T-helper 1 cell (primary cell): ENCODE measurements at places on chromosomes 6 and 20.

DNA sequence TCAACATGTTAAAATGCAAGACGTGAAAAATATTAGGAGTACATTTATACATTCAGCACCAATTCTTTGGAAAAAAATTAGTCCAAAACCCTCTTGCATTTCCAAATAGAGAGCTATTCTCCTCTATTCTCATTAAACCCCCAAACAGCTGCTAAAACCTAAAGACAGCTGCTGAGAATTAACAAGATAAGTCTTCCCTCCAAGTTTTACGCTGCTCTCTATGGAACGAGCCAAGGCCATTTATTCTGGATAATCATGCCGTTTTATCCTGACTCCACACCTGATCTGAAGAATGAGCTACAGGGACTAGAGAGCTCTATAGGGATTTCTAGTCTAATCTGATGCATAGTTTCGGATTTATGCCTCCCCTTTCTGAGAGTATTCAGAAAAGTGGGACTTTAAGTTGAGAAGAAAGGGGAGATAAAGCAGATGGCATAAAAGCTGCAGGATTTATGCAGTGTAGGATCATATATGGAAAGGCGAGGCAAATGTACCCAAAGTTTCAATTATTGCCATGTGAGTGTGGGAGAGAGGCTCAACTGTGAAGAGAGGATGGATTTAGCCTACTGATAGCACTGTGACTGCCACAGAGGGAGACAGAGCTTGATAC lies 64.7 kb upstream of the HS3ST5 start:
- no peak for DNase-seq

GRCh38 chr6:43455531-43456428 lies at the start of gene DLK2:
Gene DLK2 (minus strand): TSS chr6:43455548. CDS start chr6:43454825, 723 bp downstream.
- no peak for DNase-seq

DNA sequence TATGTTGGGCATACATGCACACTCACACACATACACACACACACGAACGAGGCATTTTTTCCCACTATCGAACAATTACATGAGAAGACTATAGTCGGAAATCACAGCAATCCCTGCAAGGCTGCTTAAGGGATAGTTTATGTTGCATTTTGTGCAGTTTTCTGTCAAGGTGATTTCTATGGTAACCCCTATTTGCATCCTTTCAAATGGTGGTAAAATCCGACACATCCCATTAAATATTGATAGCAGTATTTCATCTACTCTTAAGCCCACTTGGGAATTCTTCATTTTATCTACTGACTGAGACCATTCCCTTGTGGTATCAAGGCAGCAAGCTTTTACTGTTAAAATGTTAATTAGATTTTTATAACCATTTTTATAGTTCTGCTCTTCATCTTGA lies 457.8 kb downstream of the HACE1 start:
- no peak for DNase-seq

GRCh38 chr6:71589254-71589653 lies 297.1 kb upstream of the RIMS1 start:
- DNase-seq, result no peak

DNA sequence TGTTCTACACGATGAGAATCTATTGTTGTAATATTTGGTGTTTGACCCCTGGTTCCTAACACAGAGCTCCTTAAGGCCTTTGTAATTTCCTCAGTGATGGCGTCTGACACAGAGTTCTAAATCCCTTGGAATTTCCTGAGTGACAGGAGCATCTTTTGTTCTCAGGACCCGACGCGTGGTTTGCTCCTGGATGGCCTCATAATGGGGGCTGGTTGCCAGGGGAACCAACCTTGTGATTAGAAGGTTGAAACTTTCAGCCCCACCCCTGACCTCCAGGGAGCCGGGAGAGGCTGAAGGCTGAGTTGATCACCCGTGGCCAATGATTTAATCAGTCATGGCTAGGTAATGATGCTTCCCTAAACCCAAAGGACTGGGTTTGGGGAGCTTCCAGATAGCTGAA lies 20.5 kb upstream of the ZNF133 start:
- no peak for DNase-seq

DNA sequence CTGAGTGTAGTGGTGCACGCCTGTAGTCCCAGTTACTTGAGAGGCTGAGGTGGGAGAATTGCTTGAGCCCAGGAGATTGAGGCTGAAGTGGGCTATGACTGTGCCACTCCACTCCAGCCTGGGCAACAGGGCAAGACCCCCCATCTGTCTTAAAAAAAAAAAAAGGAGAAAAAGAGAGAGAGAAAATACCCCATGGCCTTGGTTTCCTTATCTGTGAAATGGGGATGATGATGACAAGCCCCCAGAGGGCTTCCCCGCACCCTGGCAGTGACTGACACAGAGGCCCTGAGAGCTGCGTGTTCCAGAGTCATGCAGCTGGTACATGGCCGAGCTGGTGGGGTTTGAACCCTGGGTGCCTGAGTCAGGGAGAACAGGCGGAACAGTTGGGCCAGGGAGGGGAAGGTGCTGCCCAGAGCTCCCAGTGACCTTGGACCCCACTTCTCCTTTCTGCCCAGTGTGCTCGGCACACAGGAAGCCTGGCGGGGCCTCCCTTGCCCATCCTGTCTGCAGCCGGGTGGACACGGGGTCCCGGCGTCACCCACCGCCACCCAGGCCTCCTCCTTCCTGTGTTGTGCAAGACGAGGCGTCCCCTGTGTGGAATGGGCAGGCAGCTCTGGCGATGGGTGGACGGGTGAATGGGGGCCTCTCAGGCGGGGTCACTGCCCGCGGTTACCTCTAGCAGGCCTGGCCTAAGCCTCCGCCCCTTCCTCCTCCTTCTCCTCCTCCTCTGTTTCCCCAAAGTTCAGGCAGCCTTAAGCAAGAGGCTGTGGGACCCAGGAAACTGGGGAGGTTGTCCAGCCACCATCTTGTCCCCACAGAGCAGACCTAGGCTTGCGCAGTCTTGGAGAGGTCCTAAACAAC lies 84.2 kb downstream of the CEBPB start:
- no peak for DNase-seq

DNA sequence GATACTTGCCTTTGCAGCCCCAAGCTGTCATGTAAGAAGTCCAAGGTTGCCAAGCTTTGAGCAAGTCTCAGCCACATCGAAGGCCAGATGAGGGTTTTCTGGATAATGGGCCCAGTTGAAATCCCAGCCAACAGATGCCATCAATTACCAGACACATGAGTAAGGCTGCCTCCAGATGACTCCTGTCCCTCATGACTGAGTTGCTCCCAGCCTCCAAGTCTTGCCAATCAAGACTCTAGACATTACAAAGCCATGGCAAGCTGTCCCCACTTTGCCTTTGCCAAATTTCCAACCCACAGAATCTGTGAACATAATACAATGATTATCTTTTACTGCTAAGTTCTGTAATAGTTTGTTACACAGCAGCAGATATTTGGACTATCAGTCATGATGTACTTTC lies 76.8 kb upstream of the ARMC2 start:
- no peak for DNase-seq

DNA sequence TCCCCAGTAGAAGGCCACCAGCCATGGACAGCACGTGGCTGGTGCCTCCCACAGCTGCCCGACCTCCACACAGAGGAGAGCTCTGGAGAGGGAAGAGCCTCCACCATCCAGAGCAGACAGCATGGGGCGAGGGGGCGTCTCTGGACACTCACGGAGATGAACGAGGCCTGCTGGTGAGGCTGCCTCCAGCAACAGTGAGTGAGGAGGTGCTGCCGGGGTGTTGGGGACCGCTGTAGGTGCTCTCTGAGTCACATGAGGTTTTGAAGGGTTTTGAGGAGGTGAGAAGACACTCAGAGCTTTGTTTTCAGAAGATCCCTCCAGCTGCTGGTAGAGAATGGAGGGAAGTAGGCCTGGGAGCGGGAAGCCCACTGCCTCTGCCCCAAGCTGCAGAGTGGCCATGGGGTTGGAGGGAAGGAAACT lies 65.6 kb downstream of the THBS2 start:
- no peak for DNase-seq

- no peak for DNase-seq
Measured at GRCh38 chr20:32330555-32330897, 27.6 kb upstream of the ASXL1 start.

GRCh38 chr20:23646106-23646873 lies 8.5 kb upstream of the CST3 start:
- no peak for DNase-seq
